RPMI8226 (cell line): ENCODE measurements at places on chromosomes 7 and 10.

DNA sequence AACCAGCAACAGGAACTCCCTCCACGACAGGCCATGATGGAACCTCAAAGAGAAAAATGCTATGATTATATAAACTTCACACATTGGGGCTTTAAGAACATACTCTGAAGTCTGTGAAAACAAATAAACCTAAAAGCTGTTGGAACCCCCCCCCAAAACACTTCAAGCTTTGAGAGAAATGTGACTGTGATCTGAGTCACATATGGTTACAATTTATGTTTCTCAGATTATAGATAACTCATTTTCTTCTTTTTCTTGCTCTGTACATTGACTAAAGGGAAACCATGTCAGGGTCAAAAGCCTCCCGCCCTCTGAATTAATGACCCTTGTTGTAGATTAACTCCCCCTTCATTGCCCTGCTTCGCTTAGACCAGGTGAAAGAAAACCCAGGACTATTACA, 15.8 kb downstream of the VOPP1 start:
- no peak for DNase-seq

DNA sequence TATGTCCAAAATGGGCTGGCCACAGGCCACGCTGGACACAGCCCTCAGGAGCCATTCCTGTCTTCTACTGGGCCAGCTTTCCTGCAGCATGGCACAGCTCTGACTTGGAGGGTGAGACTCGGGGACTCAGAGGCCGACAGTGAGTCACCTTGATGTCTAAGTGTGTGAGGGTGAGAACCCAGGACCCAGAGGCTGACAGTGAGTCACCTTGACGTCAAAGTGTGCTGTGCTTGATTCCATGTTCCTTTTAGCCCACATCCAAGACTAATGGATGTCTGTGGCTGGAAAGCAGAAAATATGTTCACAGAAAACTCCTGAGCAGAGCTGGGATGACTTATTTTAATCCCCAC, 6.0 kb upstream of the FAM170B start:
- no peak for DNase-seq

DNA sequence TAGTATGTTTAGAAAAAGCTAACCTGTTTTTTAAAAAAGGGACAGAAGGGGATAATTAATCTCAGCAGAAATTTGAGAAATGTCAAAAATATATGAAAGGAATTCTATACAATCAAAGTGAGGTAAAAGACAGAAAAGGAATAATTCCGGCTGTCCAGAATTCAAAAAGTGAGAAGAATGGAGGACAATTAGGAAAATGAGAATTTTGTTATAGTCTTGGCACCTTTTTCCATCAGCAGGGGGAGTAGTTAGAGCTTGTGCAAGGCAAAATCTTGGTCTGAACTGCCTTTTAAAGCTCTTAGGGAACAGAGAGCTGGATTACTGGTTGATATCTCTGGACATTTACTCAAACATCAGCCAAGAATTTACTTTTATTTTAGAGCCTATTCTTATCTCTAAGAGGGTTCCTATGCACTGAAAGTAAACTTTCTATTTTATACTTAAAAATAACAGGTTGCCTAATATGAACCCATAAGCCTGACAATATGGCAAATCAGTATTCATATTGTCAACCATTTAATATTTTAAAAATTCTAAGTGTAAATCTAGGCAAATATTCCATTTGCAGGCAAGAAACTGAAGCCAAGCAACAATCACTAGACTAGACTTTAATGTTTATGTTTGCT, 185.6 kb downstream of the ANK3 start:
- DNase-seq, result no peak

- DNase-seq, result no peak
Measured at GRCh38 chr10:30040597-30040996, 18.8 kb downstream of the JCAD start.

- DNase-seq, result no peak
Measured at GRCh38 chr7:17236171-17236570, 62.3 kb upstream of the AHR start.

DNA sequence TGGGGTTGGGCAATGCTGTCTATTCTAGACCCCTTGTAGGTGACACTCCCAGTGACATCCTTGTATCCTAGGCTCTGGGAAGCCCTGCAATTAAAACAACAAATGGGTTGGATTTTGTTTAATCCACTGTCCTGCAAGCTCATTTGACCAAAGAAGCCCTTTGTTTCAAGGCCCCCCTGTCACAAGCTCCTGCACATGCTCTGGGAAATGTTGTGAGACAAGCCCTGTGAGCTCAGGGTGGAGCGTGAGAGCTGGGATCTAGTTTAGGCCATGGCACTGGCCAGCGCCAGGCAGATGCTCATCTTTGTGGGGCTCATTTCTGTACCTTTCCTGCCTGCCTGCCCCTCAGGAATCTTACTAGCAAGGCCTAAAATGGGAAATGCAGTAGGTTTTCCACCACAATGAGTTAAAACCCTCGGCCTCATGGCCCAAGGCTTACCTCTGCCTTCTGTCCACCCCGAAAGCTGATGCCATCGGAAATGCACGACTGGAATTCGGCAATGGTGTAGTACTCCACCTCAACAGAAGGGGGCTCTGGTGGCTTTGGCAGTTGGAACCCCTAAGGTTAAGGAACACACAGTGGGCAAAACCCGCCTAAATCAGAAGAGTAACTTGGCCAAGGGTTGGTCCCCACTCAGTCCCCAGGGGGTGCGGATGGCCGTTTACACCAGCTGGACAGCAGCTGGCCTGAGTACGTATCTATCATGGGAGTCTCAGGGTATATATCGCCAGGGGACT, 112.0 kb downstream of the NEURL1 start:
- no peak for DNase-seq
